A673 (cell line): ENCODE measurements at places on chromosomes 3 and 15.

- no peak for DNase-seq
These were observed at the start of gene ACOX2 for GRCh38 chr3:58536501-58537411. TSS of gene ACOX2 (minus strand) at chr3:58537190. CDS start at chr3:58535106, 2,084 bp downstream.

DNA sequence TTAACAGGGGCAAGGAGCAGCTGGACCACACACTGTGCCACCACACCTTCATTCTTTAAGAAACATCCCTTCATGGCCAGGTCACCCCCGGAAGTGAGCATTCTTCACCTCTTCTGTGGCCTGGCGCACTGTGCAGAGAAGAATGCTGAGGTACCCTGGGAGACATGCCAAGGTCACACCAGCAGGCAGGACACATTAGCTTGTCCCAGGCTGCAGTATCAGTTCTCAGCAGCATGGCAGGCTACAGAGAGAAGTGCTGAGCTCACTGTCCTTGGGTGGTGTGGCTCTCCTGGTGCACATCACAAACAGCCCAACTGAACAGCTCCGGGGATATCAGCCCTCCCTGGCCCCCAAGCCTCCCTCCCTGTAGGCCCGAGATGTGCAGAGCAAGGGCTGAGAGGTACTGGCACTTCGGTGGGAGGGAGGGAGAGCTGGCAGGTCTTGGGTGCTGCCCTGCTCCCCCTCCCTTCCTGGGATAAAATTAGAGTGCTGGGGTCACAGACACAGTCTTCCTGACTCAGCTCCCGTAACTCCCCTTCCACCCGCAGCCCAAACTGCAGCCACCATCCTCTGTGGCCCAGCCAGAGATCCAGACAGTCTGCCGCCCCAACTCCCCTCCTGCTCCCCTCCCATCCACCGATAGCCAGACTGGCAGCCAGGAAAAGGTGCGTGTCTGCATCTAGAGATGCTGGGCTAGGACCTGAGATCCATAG is 13.4 kb downstream of the SEMA7A start:
- no peak for DNase-seq

- peak; percentile 22 for DNase-seq
These were observed 162.4 kb upstream of the CFAP20DC start for GRCh38 chr3:59212128-59212779.

DNA sequence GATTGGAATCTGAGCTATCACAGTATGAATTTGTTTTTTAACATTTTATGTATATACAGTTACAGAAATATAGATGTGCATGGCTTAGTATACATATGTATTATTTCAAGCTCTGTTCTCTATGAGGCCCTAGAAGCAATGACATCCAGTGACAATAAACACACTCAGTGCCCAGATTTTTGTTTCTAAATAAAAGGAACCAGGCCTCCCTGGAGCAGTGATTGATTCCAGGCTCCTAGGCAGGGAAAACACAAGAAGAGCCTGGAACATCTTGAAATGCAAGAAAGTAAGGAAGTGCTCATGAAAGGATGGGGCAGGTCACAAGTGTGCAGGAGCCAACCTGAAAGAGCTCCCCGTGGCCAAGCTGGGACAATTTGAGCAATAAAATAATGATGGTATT is 18.5 kb upstream of the CGNL1 start:
- DNase-seq, result no peak

DNA sequence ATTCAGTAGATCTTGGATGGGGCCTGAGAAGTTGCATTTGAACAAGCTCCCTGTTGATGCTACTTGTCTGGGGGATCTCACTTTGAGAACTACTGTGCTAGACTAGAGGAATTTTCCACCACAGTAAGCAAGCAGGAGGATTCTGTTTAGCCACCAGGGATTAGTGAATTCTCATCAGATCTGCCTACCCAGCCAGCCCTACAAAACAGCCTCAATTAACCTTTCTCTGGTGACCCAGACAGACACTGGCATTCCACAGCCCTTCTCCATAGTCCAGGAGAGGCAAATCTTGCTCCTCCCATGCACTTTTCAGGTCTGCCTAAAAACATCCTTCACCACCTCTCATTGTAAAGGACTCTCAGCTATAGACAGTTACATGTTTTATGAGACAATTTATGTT is 16.7 kb upstream of the MYH15 start:
- DNase-seq, result no peak

DNA sequence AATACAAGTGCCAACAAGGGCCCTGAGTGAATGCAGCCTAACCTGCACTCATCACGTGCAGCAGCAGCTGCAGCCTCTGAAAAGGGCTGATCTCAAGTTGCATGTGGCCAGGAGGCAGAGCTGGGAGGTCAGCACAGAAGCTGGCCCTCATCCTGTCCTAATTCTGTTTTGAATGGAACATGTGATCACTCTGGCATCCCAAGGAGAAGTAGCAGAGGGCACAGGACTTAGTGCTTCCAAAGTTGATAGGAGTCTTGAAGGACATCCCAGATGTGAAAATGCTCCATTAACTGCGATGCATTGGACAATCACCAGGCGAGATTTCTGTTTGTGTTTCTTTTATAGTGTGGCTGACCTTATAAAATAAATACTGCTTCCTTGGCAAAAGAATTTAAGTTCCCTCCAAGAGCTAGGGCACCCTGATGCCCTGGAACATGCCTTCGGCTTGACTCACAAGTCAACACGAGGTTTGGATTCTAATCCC is 31.6 kb upstream of the STAG1 start:
- DNase-seq, result no peak

GRCh38 chr3:188524052-188524451 is 370.1 kb downstream of the LPP start:
- DNase-seq, result no peak

DNA sequence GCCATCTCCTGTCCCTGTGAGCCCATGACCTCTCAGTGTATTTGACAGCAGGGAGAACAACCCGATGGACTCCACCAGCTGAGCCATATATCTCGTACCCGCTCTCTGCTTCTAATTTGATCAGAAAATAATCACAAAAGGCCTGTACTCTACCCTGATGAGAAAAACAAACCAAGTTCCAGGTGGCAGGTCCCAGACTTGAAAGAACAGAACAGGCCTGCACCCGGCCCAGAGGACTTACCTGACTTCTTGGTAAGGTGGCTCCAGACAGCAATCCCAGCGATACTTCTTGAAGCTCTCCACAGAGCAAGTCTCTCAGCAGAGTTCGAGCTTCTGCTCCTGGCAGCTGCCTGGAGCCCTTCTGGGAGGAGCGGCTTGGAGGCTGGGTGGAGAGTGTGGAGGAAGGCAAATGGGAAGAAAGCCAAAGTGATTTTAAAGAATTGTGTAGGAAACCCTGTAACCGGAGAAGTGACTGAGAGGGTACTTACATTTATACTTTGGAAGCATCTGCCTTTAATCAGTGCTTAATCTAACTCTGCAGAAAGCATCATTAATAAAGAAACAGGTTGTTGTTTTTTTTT is 91.6 kb downstream of the SCN11A start:
- no peak for DNase-seq

DNA sequence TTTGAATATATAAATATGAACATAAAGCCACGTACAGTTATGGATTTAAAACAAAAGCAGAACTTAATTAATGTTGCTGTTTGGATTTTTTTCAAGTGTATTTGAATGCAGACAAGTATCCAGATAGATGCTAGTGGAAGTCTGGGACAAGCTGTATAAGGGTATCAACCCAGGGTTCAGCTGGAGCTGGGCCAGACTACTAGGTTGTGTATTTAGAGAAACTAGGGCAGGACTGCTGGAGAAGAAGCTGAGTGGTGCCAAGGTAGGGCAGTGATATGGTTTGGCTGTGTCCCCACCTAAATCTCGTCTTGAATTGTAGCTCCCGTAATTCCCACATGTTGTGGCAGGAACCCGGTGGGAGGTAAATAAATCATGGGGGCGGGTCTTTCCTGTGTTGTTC is 189.8 kb upstream of the CTDSPL start:
- DNase-seq, result no peak

- peak; percentile 67 for DNase-seq
These were observed 30.4 kb downstream of the ACKR2 start for GRCh38 chr3:42839616-42840015.

GRCh38 chr3:9890249-9891071 is at the start of gene JAGN1:
TSS of gene JAGN1 (plus strand) at chr3:9890610. CDS start at chr3:9890723, 113 bp downstream.
- DNase-seq, result peak; percentile 92

- DNase-seq, result no peak
These were observed 84.7 kb downstream of the IGF2BP2 start for GRCh38 chr3:185740133-185740532.

DNA sequence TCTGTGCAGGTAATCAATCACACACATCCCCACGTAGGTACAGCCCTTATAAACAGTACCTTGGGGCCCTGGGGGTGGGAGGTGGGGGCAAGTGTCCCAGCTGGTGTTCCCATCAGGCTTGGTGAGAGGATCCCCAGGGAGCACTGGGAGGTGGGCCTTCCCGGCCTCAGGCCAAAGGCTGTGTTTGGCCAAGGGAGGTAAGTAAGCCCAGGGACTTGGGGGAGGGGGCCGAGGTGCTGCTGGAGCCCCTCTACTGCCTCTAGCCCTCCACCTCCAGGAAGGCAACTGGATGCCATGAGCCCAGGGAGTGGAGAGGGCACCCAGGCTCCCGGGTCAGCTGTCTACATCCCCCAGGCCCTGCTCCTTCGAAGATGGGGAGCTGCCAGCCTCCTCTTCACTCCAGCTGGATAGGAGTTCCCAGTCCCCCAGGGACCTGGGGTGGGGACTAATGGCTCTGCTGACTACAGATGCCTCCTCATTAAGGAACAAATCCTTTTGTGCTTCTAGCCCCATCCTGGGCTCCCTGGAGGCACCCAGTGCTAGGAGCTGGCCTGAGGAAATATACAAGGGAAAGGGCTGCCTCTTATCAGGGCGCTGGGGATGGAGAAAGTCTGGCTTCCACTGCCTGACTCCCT is 33.1 kb downstream of the RNU5B-1 start:
- peak; percentile 52 for DNase-seq

DNA sequence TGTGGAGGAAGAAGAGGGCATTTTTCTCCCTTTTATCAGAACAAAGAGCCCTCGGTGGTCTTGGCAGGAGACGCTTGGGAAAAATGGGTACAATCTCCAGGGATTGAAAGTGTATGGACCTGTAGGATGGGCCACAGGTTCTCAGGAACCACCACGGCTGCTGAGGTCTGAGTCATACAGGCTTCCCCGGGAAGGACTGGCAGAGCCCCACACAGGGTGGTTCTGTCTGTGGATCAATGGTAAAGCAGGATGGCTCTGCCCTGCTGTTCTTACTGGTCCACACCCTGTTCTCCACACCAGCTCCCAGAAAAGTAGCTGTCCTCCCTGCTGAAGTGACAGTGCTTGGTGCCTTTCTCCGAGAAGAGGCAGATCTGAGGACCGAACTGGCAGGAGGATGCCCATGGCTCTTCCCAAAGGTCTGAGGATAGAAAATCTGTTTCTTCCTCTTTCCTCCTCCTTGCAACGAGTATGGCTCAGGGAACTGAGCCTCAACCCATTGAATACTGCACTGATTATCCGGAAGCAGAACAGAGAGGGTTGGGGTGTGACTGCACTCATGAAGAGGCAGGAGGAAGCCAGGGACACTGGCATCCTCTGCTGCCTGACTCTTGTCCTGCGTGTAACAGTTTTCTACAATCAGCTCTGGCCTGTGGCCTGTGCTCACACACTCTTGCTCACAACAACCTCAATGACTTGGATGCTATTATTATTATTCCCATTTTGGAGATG is 39.0 kb downstream of the KIF9 start:
- no peak for DNase-seq

DNA sequence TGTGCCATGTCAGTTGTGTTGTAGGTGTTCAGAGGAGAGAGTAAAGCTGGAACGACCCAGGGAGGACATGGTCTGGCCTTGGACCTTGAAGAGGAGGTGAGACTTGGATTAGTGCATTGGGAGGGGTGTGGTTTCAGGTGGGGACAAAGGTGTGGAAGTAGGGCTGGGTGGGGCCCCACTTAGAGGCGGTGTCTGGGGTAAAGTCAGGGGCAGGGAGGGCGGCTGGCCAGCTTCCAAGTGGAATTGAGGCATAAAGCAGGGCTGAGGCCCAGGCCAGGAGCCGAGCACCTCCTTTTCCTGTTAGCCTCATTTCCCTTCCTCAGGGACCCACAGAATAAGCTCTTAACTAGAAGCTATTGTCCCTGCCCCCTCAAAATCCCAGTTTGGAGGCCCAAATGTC is 36.2 kb upstream of the FLNB start:
- no peak for DNase-seq

DNA sequence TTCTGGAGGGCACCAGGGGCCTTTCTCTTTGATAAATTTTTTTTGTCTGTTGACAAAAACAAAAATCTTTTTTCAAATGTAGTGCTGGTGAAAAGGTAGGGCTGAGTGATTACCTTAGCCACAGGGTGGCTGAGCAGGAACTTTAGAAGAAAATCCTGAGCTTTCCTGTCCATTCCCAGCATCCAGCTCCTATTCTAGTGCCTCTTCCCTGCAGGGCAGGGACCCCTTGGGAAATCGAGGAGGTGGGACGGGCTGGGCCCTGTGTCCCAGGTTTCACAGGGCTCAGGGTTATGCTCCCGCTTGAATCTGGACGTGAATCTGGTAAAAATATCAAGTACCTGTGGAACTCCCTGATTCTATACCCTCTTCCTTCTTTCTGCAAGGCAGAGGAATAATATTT is 31.7 kb downstream of the EDEM1 start:
- DNase-seq, result no peak

DNA sequence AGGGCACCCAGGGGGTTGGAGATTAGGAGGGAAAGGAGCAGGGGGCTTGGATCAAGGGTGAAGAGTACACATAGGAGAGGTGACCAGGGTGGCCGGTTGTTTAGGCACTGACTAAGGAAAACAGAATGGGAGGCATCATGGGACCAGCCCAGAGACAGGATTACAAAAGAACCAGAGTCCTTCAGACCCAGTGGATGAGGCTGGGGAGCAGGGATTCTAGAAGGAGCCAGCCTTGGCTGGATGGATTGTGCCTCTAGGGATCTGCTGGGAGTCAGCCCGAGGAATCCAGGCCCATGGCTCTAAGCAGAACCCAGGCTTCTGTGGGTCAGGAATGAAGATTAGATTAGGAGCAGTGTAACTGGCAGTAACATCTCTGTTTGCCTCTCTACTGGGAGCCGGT is 98.6 kb downstream of the ARNT2 start:
- DNase-seq, result no peak

- DNase-seq, result no peak
These were observed 21.0 kb downstream of the IFT122 start for GRCh38 chr3:129461022-129461421.

DNA sequence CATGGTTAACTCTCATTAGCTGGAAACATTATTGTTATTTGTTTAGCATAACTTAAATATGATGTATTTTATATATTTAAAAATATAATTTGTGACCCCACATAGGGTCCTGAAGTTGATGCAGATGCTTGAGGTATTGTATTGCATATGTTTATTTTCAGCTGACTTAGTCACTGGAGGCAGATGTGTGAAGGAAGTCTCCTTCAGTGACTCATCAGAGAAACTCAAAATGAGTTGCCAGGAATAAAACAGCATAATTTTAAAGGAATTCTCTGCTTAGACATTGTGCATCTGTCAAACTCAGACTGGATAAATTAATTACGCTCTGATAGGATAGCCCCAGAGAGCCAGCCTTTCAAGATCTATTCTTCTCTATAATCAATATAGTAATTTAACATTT is 7.9 kb upstream of the OR4F6 start:
- DNase-seq, result no peak

GRCh38 chr15:83346342-83346741 is 61.9 kb upstream of the BNC1 start:
- no peak for DNase-seq

- DNase-seq, result peak; percentile 27
These were observed 32.5 kb downstream of the PARP15 start for GRCh38 chr3:122609798-122610559.
